ENCODE measurements at places on chromosomes 12 and 14. TPM values are rescaled to one million over a fixed set of nuclear protein-coding genes. Genes with fewer than 3 reads are reported as not detected.

- no peak for DNase-seq
These were observed 61.5 kb downstream of the PDE3A start for GRCh38 chr12:20429852-20430251.

Gene FBLN5
- polyA plus RNA-seq: 12.1 TPM

Gene PXN
- 146 TPM for polyA plus RNA-seq

- no peak for DNase-seq
These were observed 26.1 kb upstream of the GZMB start for GRCh38 chr14:24659916-24660570.

- no peak for DNase-seq
These were observed 414.8 kb upstream of the NOVA1 start for GRCh38 chr14:27012641-27013040.

DNA sequence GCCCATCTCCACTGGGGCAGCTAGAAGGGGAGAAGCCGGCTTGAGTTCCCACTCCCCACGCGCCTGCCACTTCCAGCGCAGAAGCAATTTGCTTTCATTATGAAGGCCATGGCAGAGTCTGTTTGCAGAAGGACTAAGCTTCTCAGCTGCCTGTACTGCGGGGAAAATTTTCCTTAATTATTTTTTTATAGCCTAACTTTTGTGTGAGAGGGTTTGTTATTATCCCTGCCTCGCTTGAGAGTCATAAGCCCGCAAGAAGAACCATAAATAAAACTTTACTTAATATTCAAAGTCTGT is 56.0 kb upstream of the DLK1 start:
- DNase-seq: no peak

Gene KRT3
- polyA plus RNA-seq: not detected

Gene C12orf60
- 0.95 TPM for polyA plus RNA-seq

GRCh38 chr12:91889910-91890309 is 255.7 kb downstream of the BTG1 start:
- DNase-seq: no peak

Gene GLRX5
- polyA plus RNA-seq: 72.9 TPM

DNA sequence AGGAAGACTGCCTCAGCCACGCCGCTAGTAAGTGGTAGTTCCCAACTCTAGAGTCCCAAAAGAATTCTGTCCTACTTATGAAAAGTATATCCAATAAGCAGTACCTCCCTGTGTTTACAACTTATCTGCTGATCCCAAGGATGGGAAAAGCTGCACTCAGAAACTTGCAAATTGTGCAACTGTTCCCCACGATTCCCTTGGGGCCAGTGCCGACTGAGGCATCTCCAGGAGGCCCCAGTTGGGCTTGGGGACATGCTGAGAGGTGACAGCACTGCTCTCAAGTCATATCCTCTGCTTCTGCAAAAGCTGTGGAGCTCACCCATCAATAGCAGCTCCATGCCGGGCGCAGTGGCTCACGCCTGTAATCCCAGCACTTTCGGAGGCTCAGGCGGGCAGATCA is 23.7 kb downstream of the SPRING1 start:
- no peak for DNase-seq

Gene PIANP
- polyA plus RNA-seq: 0.77 TPM

DNA sequence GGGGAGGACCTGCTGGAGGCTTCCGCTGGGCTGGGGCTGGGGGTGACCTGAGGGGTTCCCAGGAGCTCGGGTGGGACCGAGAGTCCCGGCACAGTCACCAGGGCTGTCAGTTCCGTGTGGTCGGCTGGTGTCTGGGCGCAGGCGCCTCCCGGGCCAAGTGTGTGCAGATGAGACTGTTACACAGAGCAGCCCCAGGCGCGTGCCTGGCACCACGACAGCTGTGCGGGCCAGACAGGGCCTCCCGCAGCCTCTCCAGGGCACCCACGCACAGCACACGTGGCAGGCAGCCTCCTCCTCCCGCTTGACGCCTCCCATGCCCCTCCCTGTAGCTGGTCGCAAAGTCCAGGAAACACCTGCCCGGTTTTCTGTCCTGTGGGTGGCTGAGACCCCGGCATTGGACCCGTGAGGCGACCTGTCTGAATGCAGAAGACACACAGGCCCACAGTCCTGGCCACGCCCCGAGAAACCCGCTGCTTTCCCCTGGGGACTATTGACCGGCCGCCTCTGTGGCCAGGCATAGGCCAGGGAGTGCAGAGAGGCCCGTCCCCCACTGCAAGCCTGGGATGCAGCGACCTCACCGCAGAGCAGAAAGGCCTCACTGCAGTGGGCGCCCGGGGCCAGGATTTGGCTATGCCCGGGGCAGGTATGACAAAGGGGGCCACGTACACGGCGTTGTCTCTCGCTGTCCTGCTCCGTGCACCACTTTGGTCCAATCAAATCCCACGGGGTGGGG is 12.1 kb upstream of the GALNT9 start:
- no peak for DNase-seq

DNA sequence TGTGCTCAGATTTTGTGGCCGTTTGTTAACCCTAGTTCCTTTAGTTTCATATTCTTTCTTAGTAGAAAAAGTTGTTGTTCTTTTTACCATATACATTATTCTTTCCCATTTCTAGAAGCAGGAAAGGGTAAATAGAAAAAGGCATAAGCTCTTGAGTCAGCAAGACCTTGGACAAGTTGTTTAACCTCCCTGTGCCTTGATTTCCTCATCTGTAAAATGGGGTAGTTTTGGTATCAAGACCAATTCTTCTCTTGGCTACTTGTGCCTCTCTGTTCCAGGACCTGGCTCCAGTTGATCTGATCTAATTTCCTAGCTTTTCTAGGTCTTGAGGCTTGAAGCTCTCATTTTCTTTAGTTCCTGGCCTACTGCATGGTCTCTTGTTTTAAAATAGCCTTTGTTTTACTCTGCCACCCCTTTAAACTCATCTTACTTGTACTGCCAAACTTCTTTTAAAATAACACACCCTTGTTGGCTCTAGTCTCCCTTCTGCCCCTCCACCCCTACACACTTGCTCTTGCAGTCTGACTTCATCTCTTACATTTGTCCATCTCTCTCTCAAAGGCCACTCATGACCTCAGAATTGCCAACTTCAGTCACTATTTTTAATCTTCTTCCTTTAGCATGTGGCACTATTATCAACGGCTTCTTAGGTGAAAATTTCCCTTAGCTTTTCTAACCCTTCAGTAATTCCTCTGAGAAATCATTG is 143.7 kb downstream of the TTLL5 start:
- DNase-seq: no peak

Gene KRT80
- not detected for polyA plus RNA-seq

GRCh38 chr14:83129496-83129895 is 1595.8 kb upstream of the SEL1L start:
- DNase-seq: no peak

GRCh38 chr12:121364683-121365121 is 12.5 kb upstream of the ANAPC5 start:
- DNase-seq: no peak

DNA sequence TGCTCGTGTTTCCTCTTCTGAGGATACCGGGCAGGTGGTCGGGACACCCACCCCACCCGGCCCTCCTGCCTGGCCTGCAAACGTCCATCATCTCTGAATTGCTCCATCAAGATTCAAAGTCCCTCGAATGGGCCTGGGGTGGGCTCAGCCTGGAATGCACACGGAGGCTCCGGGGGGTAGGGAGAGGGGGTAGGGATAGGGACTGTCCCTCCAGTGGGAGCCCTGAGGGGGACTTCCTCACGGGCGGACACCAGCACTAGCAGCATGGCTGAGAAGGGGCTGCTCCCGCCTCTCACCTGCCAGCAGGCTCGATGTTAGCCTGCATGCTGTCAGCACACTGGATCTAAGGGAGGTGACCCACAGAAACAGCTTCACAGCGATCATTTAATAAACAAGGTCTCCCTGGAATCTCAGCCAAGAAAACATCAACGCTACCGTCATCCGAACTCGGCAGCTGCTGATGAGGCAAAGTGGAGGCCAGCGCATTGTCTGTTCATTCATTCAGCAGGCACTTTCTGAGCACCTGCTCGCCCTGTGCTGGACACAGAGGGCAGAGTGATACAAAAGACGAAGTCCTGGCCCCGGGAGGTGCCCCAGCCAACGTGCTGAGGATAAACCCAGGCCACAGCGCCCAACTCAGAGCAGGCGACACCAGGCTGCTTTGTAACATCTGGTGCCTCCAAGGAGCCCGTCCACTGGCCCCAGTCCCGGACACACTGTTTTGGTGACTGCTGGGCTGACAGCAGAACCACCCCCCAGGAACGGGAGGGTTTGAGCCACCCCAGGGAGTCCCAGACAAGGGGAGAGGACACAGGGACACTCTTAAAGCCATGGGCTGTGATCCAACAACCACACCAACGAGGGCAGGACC is 6.3 kb downstream of the TMEM179 start:
- no peak for DNase-seq

DNA sequence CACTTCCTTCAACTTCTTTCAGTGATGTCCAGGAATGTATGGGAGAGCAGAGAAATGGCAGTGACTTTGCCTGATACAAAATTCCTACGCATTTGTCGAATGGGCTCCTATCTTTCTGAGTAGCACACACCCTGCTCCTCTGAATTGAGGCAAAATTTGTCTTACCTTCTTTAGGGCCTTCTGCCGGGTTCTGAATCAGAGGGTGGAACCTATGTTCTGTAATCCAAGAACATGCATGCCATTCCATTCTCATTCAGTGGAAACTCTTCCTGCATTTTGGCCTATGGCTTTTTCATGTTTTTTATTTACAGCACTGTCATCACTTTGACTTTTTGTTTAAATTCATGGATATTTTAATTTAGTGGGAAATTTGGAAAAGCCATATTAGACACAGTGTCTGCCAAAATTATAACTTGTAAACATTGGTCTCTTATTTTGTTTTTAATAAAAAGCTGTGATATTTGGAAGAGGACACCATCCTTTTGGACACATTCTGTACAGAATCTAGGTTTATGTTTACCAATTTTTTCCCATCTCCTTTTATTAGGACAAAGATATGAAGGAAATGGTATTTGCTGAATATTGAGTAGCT is 402.2 kb upstream of the FAR2 start:
- no peak for DNase-seq

DNA sequence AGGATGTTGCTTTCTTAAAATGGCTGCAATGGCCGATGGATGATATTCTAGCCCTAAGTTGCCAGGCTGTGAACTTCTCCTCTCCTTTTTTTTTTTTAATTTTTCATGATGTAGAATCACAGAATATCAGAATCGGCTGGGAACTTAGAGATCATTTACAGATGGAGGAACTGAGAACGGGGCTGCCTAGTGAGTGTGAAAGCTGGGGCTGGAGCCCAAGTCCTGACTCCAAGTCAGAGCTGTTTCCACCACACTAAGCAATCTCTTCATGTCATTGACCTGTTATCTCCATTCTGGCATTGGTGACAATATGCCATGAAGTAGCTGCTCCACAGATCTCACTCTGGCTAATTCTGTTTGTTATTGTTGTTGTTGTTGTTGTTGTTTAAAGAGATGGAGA is 121.7 kb downstream of the SLC38A1 start:
- DNase-seq: no peak

Gene LRTM2
- not detected for polyA plus RNA-seq

DNA sequence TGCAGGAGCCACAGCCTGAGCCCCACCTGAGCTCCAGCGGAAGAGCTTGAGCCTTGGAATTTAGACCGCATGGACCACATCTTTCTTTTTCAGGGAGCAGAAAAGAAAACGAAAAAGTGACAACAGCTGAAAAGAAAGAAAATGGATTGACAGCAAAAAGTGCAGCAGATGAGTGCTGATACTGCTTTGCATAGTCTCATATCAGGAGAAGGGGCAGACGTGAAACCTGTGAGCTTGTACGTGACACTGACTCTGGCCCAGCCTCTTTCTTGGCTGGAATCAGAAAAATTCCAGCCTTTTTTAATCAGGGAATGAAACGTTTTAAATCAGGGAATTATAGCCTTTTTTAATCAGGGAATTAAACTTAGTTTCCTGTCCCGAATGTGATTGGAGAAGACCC is 1296.5 kb downstream of the TMEM121 start:
- no peak for DNase-seq
